ENCODE measurements at places on chromosomes 7 and 10. TPM values are rescaled to one million over a fixed set of nuclear protein-coding genes. Genes with fewer than 3 reads are reported as not detected.

CYP3A7 gene
- not detected for total RNA-seq

BMPER gene
- 97.3 TPM for total RNA-seq

WDR86 gene
- total RNA-seq = 0.25 TPM

PKD2L1 gene
- not detected for total RNA-seq

CYP26C1 gene
- not detected for total RNA-seq

- no peaks in the 10 kb centered on the region for H3K36me3 ChIP-seq
- no peaks in the 10 kb centered on the region for H3K27me3 ChIP-seq
- H3K4me1 ChIP-seq = peaks cover 13% of the 10 kb centered on the region
- H3K27ac ChIP-seq = no peak overlapping the region
- H3K4me3 ChIP-seq = no peak overlapping the region
Observed at GRCh38 chr7:129334473-129334872, 99.8 kb upstream of the STRIP2 start.

DNA sequence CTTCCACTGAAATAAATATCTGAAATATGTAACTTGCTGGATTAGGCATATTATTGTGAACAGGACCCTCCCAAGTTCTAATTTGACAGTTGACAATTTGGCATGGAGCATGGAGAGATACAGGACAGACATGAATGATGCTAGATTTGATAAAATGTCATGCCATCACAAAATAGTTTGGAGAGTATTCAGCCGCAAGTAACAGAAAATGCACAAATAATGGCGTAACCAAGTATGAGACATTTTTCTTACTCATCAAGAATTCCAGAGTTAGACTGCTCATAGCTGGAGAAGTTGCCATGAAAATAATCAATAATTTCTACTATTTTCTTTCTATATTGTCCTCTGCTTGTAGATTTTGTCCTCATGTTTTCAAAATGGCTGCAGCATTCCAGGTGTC, 45.5 kb upstream of the GPAM start:
- H3K4me1 ChIP-seq = peaks cover 55% of the 10 kb centered on the region
- H3K4me3 ChIP-seq = no peak overlapping the region
- H3K27me3 ChIP-seq = no peaks in the 10 kb centered on the region
- H3K36me3 ChIP-seq = no peaks in the 10 kb centered on the region
- DNase-seq = peak; percentile 72

DNA sequence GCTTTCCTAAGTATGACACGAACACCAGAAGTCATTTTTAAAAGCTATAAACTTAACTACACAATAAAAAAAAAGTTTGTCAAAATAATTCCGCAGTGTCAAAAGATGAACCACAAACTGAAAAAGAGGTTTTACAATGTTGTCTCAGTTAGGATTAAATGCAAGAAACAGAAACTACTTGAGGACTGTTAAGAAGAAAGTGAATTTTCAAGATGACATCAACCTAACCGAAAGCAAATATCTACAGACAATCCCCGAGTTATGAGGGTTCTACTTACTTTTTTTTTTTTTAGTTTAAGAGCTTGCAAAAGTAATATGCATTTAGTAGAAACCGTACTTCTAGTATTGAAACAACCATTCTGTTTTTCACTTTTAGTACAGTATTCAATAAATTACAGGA, 62.3 kb downstream of the TFPI2 start:
- no peak overlapping the region for H3K4me3 ChIP-seq
- H3K4me1 ChIP-seq = no peaks in the 10 kb centered on the region

DNA sequence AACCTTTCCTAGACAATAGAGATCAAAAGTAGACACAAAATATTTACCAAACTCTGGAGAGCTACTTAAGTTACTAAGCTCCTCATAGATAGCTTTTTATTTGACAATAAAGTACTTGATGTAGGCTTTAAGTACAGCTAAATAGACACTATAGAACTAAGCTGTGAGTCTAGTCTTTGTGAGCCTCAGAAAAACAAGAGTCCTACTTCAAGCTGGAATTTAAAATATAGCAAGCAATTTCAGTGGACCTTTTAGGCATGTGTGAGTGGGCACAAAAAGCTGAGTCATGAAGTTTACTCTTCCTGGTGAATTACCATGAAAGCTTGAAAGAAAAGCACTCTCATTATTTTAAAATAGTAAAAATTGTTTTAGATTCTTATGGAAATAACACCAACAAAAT, 76.1 kb downstream of the ADD3 start:
- peak overlapping the region; percentile 79 for H3K27ac ChIP-seq
- H3K36me3 ChIP-seq = no peaks in the 10 kb centered on the region
- 0 out of 2 replicates have a peak overlapping the region, but pooled peaks have one; percentile 15 for H3K4me3 ChIP-seq
- H3K27me3 ChIP-seq = no peaks in the 10 kb centered on the region
- peaks cover 46% of the 10 kb centered on the region for H3K4me1 ChIP-seq

GRCh38 chr7:98647326-98647725, 30.2 kb downstream of the NPTX2 start:
- no peaks in the 10 kb centered on the region for H3K36me3 ChIP-seq
- no peak overlapping the region for H3K4me3 ChIP-seq
- no peak for DNase-seq
- H3K27ac ChIP-seq = no peak overlapping the region
- no peaks in the 10 kb centered on the region for H3K27me3 ChIP-seq
- no peaks in the 10 kb centered on the region for H3K4me1 ChIP-seq

DNA sequence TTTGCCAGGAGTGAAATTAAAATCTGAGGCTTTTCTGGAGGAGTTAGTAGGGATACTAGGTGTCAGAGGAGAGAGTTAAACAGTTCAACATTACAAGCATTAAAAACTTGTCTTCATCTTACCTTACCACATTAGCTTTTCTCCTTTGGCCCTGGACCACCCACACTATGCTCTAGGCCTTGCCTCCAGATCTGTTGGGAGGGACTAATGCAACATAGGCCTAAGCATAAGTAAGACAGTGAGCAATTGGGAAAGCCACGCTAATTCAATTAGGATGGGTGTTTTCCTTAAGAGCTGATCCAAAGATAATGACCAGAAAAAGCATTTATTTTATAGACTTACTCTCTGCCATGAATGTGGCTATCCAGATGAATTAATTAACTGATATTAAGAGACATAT, 158.9 kb downstream of the ELMO1 start:
- H3K4me1 ChIP-seq = no peaks in the 10 kb centered on the region
- H3K27ac ChIP-seq = no peak overlapping the region
- H3K4me3 ChIP-seq = no peak overlapping the region
- no peak for DNase-seq
- no peaks in the 10 kb centered on the region for H3K27me3 ChIP-seq
- H3K36me3 ChIP-seq = no peaks in the 10 kb centered on the region

DNA sequence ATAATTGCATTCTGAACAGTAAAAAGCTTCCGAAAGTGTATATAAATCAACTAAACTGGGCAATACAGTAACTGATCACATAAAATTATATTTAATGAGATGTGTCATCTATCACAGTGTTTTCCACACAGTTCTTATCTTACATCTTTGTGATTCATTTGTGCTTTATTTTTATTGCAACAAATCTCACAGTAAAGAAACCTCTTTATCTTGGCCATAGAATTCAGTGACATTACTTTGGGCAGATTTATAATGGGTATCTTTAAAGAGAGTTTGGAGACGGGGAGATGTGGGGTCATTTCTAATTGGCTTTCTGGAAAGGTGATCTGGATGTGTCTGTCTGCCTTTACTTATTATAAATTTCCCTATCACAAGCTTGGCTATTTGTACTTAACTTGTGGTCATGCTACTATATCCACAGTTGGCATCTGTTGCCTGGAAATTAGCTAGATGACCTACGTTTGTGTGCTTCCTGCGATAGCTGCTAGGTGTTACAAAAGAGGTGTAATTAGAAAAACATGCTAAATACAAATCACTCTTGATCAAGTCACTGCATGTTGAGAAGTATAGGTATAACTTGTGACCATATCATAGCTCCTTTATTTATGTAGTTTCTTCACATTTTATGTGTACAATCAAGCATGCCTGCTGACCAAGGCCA, 123.8 kb downstream of the ARID5B start:
- H3K27ac ChIP-seq = peak overlapping the region; percentile 68
- no peak overlapping the region for H3K4me3 ChIP-seq
- H3K27me3 ChIP-seq = no peaks in the 10 kb centered on the region
- H3K4me1 ChIP-seq = peaks cover 62% of the 10 kb centered on the region
- DNase-seq = no peak
- H3K36me3 ChIP-seq = no peaks in the 10 kb centered on the region

- no peak for DNase-seq
- H3K27me3 ChIP-seq = no peaks in the 10 kb centered on the region
- H3K27ac ChIP-seq = no peak overlapping the region
- H3K4me1 ChIP-seq = no peaks in the 10 kb centered on the region
- H3K4me3 ChIP-seq = no peak overlapping the region
Observed at GRCh38 chr7:44396931-44397545, 71.6 kb upstream of the CAMK2B start.

- H3K4me3 ChIP-seq = no peak overlapping the region
- no peak overlapping the region for H3K27ac ChIP-seq
- no peak for DNase-seq
- H3K27me3 ChIP-seq = peaks cover 16% of the 10 kb centered on the region
- H3K36me3 ChIP-seq = no peaks in the 10 kb centered on the region
- H3K4me1 ChIP-seq = no peaks in the 10 kb centered on the region
Observed at GRCh38 chr10:23493711-23494110, 54.8 kb downstream of the OTUD1 start.

Data from GM23248 (cell line).